ENCODE measurements at places on chromosomes 13 and 19. TPM values are rescaled to one million over a fixed set of nuclear protein-coding genes. Genes with fewer than 3 reads are reported as not detected.

RFPL4AL1 gene
- total RNA-seq, result not detected

IGFL2 gene
- total RNA-seq, result not detected

MRPS12 gene
- 35.8 TPM for total RNA-seq

ZNF224 gene
- 28.3 TPM for total RNA-seq

FPR2 gene
- total RNA-seq, result not detected

FUT3 gene
- not detected for total RNA-seq

GRIN3B gene
- 0.33 TPM for total RNA-seq

ZNF429 gene
- 1.4 TPM for total RNA-seq

CEACAM16 gene
- total RNA-seq, result not detected

AZU1 gene
- not detected for total RNA-seq

FXYD3 gene
- not detected for total RNA-seq

MISP gene
- total RNA-seq, result not detected

PSG6 gene
- total RNA-seq, result not detected

GPC5 gene
- total RNA-seq, result 0.43 TPM
